ENCODE measurements at places on chromosomes 1 and 21. TPM values are rescaled to one million over a fixed set of nuclear protein-coding genes. Genes with fewer than 3 reads are reported as not detected.

Gene LPAR3
- 1.9 TPM for total RNA-seq

Gene MAN1C1
- total RNA-seq = 0.65 TPM

Gene PPIAL4G
- total RNA-seq = not detected

Gene CNIH4
- total RNA-seq = 65.8 TPM

Gene TTLL10
- total RNA-seq = not detected

Gene SLC37A1
- total RNA-seq = 2.0 TPM

Gene VASH2
- 3.5 TPM for total RNA-seq

Gene CCDC27
- total RNA-seq = not detected

Gene KIF14
- total RNA-seq = 3.6 TPM

Gene TBX15
- total RNA-seq = 0.24 TPM

Gene SETD4
- 11.2 TPM for total RNA-seq

Gene UMODL1
- not detected for total RNA-seq

Gene SPATA45
- not detected for total RNA-seq

Gene SH2D5
- 0.56 TPM for total RNA-seq

Gene SNIP1
- 17.7 TPM for total RNA-seq

Gene SYPL2
- total RNA-seq = under 0.01 TPM

Gene GBP7
- total RNA-seq = not detected

Gene CLDN14
- total RNA-seq = 0.39 TPM

Gene SLC1A7
- not detected for total RNA-seq

Gene GJB3
- 0.16 TPM for total RNA-seq

Gene PSMG1
- total RNA-seq = 16.1 TPM

Gene UBXN10
- total RNA-seq = 0.13 TPM

Gene POU3F1
- not detected for total RNA-seq
